Esophagus squamous epithelium (tissue), 5 donors: ENCODE measurements at places on chromosomes 7 and 10. TPM values are rescaled to one million over a fixed set of nuclear protein-coding genes. Genes with fewer than 3 reads are reported as not detected.
A peak's percentile ranks its signal among the peaks of the same experiment; 100 is the strongest.

DNA sequence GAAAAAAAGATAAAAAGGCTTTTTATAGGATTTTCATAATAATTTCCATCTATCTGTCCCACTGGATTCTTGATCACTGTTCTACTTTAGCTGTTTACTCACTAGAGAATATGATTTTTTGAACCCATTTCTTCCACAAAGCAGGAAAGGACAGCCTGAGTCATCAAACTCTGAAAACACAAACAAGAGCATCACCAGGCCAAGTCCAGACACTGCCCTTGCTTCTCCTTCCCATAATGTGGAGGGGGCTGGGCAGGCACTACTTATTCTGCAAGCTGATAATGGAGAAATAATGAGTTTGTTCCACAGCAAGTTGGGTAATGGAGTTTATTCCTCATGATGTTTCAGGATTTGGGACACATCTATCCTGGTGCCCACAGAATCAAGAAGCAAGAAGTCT is 13.0 kb upstream of the KCNIP2 start:
- DNase-seq = no peak

DNA sequence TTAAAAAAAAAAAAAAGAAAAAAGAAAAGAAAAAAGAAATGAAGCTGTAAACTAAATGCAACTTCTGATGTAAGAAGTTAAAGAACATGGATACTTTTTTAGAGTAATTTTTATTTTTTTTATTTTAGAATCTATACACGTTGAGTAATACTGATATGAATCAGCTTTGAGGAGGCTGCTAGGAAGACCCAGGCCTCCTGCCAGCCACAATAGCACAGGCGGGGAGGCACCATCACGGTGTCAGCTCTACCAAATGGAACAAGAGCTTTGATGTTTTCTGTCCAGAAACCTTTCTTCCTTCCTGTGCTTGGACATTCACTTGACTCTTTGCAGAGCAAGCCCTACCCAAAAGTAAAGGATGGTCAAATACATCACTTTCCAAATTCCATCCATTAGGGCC is 45.3 kb upstream of the EGR2 start:
- DNase-seq = no peak

DNA sequence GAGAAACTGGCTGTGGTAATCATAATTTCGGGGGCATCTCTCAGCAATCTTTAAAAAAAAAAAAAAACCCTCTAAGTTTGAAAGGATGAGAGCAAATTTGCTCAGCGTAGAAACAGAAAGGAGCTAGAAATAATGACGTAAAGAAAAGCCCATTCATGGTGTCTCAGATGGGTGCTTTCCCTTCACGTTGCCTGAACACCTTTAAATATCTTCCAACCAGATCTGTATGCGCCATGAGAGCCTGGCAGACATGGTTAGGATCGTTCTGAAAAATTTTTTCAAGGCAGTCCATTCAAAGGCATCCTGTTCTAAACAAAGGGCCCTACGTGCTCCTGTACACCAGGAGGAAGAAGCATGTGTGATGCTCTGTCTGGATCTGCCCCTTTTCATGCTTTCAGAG is 141.2 kb upstream of the C1QL3 start:
- no peak for DNase-seq

GRCh38 chr7:134548877-134549276 is at the start of gene AKR1B15:
Gene AKR1B15 (plus strand): TSS chr7:134549110. CDS start chr7:134564620, 15,510 bp downstream.
- no peak for DNase-seq

DNA sequence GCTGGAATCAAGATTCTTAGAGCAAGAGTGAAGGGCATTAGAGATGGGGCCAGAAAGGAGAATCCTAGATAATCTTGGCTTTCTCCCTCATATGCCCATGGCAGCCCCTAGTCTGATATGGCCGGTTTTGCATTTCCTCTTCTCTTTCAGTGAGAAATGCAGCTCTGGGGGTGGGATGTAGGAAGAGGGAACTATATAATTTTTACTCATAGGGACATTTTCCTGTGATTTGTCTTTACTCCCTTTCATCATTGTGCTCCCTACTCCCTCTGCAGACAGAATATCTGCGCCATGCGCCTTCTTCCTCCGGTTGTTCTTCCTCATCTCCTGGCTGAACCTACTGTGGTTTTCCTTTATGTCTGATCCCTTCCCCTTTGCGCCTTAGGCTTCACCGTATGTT is 16.8 kb upstream of the CHCHD1 start:
- DNase-seq = no peak

- no peak for DNase-seq
Observed at GRCh38 chr7:111510584-111511378, 51.5 kb downstream of the IMMP2L start.

- no peak for DNase-seq
Observed at GRCh38 chr10:63689768-63690167, 168.6 kb downstream of the REEP3 start.

RBP3 gene
- total RNA-seq = not detected

ZNF727 gene
- 2.5 TPM for total RNA-seq

TAF6 gene
- total RNA-seq = 40.6 TPM

- peak; percentile 37 for DNase-seq
Observed at GRCh38 chr7:2863461-2864066, 19.5 kb upstream of the GNA12 start.

GRCh38 chr7:150900675-150901074 is 48.4 kb downstream of the AOC1 start:
- no peak for DNase-seq

DNA sequence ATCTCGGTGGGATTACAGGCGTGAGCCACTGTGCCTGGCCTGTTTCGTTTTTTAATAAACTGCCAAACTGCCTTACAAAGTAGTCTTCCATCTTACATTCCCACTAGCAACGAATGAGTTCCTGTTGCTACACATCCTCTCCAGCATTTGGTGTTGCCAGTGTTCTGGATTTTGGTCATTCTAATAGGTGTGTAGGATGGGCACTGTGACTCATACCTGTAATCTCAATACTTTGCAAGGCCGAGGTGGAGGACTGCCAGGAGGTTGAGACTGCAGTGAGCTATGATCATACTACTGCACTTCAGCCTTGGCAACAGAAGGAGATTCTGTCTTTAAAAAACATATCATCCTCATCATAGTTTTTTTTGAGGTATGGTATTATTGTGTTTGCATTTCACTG is 21.4 kb upstream of the RSBN1L start:
- DNase-seq = no peak

DNA sequence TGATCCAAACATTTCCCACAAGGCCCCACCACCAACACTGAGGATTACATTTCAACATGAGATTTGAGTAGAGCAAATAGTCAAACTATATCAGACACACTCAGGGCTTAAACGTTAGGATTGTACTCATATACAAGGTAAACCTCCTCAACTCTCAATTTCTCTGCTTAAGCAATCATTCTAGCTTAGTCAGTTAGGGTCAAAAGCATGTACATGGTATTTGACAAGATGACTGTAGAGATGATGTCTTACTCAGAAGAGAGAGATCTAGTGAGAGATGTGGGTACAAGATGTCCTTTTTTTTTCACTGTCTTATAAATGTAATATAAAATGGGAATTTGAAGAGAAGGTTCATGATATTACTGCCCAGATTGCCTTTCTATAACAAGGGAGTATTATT is 270.1 kb downstream of the PRKG1 start:
- no peak for DNase-seq

GRCh38 chr7:27389496-27389895 is 146.9 kb downstream of the EVX1 start:
- no peak for DNase-seq

DNA sequence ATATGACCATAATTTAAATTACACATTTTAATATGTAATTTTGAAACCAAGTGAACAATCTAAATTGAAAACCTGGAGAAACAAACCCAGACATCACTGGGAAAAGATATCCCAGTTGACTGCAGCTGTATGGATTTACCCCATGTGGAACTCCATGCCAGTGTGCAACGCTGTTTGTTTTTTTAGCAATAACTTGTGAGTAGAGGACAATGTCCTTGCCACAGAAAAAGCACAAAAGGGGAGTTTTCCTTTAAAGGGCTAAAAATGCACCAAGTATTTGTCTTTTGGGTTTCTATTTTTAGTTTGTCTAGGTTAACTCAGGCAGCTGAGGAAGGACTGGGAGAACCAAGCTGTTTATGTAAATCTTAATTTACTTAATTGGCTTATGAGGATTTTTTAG is 15.1 kb upstream of the COL17A1 start:
- no peak for DNase-seq

DNA sequence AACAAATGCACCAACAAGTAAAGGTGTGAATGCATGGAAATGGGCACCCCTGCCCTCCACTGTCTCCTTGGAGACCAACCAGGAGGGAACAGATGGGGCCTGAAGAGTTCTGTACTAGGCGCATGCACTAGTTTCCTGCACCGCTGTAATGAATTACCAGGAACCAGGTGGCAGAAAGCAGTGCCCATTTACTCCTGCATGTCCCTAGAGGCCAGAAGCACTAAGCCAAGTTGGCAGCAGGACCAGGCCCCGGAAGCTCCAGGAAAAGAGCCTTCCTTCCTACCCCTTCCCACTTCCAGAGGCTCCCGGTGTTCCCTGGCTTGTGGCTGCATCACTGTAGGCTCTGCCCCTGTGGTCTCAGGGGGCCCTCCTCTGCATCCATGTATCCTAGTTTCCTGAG is 237.5 kb upstream of the PPP2R2D start:
- DNase-seq = no peak

GRCh38 chr10:80471715-80472233 is 17.7 kb downstream of the TSPAN14 start:
- no peak for DNase-seq

DNA sequence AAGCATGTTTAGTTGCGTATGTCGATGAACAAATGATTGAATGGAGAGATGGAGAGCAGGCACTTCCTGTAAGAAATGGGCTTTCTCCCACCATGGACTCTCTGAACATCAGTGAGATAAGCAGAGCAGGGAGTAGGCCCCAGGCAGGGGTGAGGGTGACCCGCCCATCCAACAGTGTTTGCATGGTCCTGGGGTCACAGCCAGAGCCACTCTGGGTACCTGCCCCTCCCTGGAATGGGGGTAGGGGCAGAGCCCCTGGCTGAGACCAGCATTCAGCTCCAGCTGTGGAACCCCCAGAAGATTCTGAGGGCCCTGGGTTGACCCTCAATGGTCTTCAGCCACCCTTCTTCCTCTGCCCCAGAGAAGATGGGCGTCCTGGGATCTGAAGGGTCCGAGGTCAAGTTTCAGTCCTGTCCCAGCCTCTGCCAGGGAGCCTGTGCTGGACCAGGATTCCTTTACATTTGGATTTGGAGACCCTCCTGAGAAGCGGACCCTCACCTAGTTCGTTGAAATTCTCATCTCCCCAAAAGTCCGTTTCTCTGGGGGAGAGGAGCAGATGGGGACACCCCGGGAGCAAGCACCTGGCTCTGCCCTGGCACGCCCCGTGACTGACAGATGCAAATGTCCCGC is 2.4 kb upstream of the FGF8 start:
- DNase-seq = no peak

- DNase-seq = no peak
Observed at GRCh38 chr7:134996097-134996550, 9.8 kb downstream of the AGBL3 start.

DNA sequence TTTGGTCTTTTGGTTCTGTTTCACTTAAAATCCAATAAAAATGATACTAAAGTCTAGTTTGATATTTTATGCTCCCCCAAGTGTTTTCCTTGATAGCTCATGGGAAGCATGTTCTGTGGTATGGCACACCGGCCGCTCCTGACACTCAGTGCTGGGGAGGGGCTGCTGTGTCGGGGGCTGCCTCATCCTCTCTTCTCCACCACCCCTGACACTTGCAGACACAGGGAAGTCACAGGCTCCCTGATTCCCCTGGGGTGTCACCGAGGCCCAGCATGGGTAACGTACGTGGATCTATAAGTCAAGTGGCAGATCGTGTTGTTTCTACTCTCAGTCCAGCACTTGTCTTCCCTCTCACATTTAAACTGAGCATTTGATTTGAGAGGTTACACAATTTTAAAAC is 508.6 kb downstream of the TNS3 start:
- no peak for DNase-seq

- no peak for DNase-seq
Observed at GRCh38 chr10:85607043-85607695, 759.4 kb downstream of the GRID1 start.

GRCh38 chr7:47267346-47267745 is 314.6 kb downstream of the TNS3 start:
- DNase-seq = no peak

POLD2 gene
- total RNA-seq = 85.1 TPM

SSC4D gene
- total RNA-seq = not detected

DNA sequence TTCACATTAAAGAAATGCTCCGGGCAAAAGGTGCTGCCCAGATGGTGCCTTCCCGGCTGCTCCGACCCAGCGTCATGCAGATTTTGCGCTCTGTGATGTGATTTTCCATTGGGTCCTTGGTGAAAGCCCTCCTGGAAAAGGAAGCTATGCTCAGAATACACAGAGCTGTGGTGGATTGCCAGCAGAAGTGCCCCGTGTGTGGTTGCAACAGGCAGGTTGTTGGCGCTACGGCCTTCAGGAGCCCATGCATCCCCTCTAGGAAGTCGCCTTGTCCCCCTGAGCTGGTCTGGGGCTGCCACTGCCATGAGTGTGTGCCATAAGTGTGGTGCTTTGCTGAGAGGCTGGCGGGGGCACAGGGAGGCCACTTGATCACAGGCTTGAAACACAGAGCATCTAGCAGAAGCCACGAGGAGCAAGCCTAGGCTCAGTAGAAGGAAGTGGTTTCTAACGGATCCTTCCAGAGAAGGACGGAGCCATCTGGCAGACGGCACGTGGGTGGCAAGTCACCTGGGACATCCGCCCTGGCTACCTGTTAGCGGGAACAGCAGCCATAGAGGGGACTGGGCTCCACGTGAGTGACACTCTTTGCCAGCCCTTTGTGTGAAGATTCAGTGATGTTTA is 210.9 kb downstream of the CUX1 start:
- DNase-seq = no peak

ZNF138 gene
- total RNA-seq = 11.3 TPM

ZNRF2 gene
- 22.1 TPM for total RNA-seq

- no peak for DNase-seq
Observed at GRCh38 chr10:78389419-78389818, 355.8 kb downstream of the RPS24 start.

DNA sequence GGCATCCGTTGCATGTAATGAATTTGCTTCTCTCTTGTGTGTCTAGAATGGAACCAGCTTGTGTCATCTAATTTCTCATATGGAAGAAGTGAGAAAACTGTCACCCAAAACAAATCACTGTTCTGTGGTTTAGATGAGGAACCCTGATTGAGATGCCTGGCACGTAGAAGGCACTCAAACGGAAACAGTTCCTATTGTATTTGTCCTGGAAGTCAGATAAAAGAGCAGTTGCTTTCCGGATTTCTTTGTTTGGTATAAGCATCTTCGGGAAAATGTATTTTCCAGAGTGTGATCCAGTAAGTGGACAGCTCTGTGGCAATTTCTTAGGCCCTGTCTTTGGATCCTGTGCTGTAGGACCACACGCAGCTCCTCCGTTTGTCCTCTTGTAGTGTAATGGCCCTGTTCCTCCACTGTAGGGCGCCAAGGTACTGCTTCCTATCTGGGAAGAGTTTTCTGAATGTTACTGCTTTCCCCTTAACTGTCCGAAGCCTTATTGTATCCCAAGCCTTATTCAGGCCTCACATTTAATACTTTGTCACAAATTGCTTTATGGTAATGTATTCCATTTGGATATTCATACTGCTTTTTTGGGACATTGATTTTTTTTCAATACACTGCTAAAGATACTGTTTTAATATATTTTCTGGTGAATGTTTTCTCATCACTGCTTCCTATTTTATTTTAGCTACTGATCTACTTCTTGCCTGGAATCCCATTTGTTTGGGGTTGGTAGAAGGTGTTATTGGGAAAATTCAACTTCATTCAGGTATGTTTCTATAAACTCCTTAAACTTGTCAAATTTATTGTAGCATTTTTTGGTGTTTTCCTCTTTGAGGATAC is 24.8 kb downstream of the INPP5F start:
- peak; percentile 13 for DNase-seq

- DNase-seq = no peak
Observed at GRCh38 chr7:47044625-47045024, 537.3 kb downstream of the TNS3 start.

HOXA3 gene
- total RNA-seq = 8.6 TPM
